ENCODE measurements at places on chromosomes 7 and 10. TPM values are rescaled to one million over a fixed set of nuclear protein-coding genes. Genes with fewer than 3 reads are reported as not detected.

DNA sequence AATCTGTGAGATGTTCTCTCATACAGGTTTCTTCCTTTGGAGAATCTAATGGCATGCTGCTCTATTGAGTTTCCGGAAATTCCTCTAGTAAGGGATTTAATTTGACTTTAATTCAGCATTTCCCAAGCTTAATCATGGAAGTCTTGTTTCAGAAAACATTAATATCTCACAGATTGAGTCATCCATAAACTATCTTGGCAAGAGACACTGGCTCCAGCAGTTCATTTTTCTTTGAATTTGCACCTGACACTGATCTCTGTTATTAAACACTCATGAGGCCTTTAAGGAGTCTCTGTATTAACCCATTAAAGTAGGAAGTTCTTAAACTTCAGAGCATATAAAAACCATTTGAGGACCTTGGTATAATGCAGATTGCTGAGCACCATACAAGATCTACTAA is 3.6 kb upstream of the ITGB8 start:
- DNase-seq: no peak
- no peak overlapping the region for H3K4me3 ChIP-seq
- no peaks in the 10 kb centered on the region for H3K36me3 ChIP-seq
- H3K27me3 ChIP-seq: peaks cover 3% of the 10 kb centered on the region
- H3K4me1 ChIP-seq: no peaks in the 10 kb centered on the region

COBL gene
- total RNA-seq: 27.5 TPM

DDC gene
- 1.1 TPM for total RNA-seq

HOXA13 gene
- not detected for total RNA-seq

GRCh38 chr7:39507866-39508551 is 58.2 kb upstream of the YAE1 start:
- H3K4me3 ChIP-seq: no peak overlapping the region
- no peak overlapping the region for H3K27ac ChIP-seq
- H3K27me3 ChIP-seq: no peaks in the 10 kb centered on the region
- H3K36me3 ChIP-seq: no peaks in the 10 kb centered on the region
- no peaks in the 10 kb centered on the region for H3K4me1 ChIP-seq
